ENCODE measurements at places on chromosomes 1 and 21.
A peak's percentile ranks its signal among the peaks of the same experiment; 100 is the strongest.

GRCh38 chr1:112296908-112297307 lies 99.1 kb upstream of the CTTNBP2NL start:
- no peak for DNase-seq

GRCh38 chr1:38178216-38178615 lies 131.6 kb upstream of the POU3F1 start:
- DNase-seq, result no peak

GRCh38 chr1:5659606-5660005 lies 332.6 kb downstream of the NPHP4 start:
- no peak for DNase-seq

DNA sequence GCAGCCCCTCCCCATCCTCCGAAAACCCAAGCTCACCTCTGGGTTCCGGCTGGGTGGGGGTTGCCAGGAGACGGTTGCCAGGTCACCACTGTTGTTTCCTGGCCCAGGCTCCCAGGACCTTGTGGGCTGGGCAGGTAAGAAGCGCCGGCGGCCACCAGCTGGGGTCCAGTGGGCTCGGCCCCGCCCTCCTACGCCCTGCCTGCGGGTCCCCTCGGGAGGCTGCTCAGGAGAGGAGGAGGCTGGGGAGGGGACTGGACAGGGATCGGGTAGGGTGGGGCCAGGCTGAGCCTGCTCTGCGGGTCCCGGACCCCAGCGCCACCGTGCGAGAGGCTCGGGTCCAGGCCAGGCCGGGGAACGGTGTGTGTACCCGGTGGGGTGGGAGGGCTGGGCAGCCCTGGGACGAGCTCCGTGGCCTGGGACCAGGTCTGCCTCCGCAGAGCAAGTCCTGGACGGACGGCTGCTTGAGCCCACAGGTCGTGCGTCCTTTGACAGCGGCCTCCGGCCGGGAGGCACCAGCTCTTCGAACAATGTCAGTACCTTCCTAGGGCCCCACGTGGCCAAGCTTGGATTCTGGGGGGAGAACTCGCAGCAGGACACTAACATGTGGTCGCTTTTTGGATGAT lies at the start of gene TTLL10:
Gene TTLL10, plus strand, starts transcription at position 88 of the 623 bp plus-strand sequence. CDS start 5,336 bp downstream, outside the sequence.
- DNase-seq, result peak; percentile 47

GRCh38 chr1:202073206-202073605 lies 49.5 kb upstream of the GPR37L1 start:
- no peak for DNase-seq

GRCh38 chr1:92817986-92818764 lies 13.7 kb upstream of the RPL5 start:
- no peak for DNase-seq

GRCh38 chr1:45412899-45413298 lies 72.7 kb upstream of the MUTYH start:
- DNase-seq, result no peak

- no peak for DNase-seq
Measured at GRCh38 chr21:40049931-40050290, 182.7 kb downstream of the PCP4 start.

- DNase-seq, result no peak
Measured at GRCh38 chr1:14522077-14522925, 76.2 kb upstream of the KAZN start.

GRCh38 chr1:87399701-87400100 lies 71.0 kb downstream of the LMO4 start:
- DNase-seq, result no peak

DNA sequence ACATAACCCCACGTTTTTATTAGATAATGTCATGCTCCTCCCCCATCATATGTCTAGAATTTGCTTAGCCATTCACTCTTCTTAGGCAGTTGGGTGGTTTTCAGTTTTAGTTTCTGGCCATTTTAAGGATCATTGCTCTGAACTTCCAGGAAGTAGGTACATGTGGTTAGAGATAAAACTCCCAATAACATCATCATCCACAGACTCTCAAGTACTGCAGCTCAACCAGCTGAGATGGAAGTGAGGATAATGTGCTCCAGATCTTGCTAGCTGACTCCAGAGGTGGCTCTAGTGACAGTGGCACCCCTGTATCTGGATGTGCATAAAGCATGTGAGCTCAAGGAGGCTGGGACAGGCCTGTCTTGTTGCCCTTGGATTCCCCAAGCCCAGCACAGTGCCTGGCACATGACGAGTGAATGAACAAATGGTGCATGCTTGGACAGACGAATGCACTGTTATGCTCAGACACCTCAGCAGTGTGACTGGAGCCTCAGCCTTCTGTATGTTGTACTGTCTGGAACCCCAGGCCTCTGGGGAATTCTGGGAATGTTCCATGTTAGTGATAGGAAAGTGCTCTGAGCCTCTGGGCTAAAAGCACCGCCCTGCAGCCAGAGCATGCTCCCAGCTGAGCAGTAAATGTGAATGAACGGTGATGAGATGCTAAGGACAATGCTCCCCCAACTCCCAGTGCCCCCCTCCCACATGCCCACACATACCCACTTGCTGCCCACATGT lies 16.4 kb upstream of the KCNN3 start:
- DNase-seq, result no peak

GRCh38 chr1:66929146-66929688 lies 4.4 kb downstream of the MIER1 start:
- DNase-seq, result no peak

DNA sequence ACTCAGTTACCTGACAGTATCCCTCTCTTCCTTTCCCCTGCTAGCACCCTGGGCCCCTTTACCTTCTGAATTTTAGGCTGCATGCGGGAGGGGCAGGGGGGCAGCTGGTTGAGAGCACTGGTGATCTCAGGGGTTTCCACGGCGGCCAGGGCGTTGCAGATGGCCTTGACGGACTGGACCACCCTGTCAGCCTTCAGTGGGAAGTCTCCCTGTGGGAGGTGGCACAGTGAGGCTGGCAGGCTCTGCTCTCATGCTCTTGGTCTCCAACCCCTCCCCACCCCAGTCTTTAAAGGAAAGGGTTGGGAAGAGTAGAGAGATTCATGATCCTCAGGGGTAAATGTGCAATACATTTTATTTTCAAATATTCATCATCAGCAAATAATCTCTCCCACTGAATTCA lies 36.9 kb downstream of the PIK3C2B start:
- no peak for DNase-seq

GRCh38 chr1:147641695-147642592 lies 28.4 kb downstream of the ACP6 start:
- no peak for DNase-seq

DNA sequence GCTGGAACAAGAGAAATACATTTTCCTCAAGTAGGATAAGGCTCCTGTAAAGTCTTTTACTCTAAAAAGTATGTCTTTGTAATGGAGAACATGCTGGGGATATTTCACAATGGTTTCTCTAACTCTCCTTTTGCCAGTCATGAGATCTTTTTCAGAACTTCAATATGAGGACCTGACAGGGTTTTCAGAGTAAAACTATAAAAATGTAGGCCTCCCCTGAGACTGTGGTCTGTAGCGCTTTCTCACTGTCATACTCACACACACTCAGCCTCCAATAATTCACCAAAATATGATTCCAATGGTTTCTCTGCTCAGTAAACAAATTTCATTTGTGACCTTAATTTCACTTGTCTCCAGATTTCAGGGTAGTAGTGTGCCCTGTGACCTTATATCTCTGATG lies 440.1 kb upstream of the PTBP2 start:
- no peak for DNase-seq

GRCh38 chr1:231629132-231629531 lies 2.5 kb downstream of the DISC1 start:
- DNase-seq, result no peak

DNA sequence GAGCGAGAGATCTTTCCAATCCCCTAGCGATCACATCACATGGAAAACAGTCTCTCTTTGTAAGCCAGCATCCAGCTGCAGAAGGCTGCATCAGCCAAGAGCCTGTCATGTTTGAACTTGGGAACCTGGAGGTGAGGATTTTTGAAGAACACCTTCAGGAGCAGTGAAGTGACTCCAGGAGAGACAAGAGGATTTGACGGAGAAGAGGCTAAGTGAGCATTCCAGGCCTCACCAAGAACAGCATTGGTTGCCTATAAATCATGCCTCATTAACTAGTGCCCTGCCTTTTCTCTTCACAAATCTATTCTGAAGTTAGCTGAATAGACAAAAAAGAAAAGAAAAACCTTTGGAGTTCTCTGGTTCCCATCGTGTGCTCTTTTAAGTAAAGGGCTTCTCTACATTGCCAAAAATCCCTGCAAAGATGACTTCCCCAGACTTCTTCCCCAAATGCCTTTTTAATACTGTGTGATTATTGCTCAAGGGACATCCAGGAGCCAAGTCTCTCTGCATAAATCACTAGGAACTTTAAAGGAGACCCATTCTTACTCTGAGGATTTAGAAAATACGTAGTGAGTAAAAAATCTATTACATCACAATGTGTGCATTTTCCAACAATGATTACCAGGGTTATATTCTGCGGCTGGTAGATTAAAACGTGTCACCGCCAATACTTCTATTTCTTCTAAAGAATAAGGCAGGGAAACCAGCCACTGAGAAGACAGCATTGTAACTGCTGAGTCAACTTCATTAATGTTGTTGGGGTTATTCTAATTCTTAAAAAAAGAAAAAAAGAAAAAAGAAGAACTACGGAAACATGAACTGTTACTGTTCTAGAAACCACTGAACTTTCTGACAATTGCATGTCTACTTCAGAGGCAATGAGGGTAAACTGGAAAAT lies 95.2 kb downstream of the KIF14 start:
- no peak for DNase-seq

DNA sequence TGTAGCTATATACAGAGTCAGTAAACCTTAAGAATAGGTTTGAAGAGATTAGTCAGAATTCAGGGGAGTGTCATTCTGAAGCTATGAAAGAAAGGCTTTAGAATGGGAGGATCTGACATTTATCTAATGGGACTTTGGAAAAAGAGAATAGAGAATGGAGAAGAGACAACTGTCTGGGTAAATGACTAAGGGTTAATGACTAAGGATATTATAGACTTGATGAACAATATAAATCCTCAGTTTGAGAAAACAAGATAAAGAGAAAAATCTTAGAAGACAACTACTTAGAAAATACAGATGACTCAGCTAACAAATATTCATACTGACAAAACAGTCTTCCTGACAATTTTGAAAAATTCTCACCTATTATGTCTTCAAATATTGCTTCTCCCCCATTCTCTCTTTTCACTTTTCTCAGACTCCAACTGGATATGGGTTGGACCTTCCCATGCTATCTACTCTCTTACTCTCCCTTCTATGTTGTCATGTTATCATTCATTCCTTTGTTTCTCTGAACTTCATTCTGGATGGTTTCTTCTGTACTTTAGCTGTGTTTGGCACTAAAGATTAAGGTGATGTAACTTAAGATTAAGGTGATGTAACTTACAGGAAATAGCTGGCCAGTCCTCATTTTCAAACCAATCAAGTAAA lies 20.4 kb downstream of the SLC16A1 start:
- DNase-seq, result no peak

- no peak for DNase-seq
Measured at GRCh38 chr1:186189156-186189555, 185.9 kb downstream of the TPR start.

- no peak for DNase-seq
Measured at GRCh38 chr1:8941906-8942305, 3.8 kb upstream of the CA6 start.

GRCh38 chr1:168100315-168101002 lies 36.3 kb downstream of the GPR161 start:
- DNase-seq, result no peak

- no peak for DNase-seq
Measured at GRCh38 chr1:232880354-232880753, 70.1 kb upstream of the NTPCR start.

GRCh38 chr1:231508497-231508896 lies 20.0 kb upstream of the TSNAX start:
- DNase-seq, result no peak

- DNase-seq, result no peak
Measured at GRCh38 chr21:33238565-33239255, 9.0 kb downstream of the IFNAR2 start.

GRCh38 chr1:42368096-42368795 lies 12.3 kb upstream of the RIMKLA start:
- DNase-seq, result no peak

DNA sequence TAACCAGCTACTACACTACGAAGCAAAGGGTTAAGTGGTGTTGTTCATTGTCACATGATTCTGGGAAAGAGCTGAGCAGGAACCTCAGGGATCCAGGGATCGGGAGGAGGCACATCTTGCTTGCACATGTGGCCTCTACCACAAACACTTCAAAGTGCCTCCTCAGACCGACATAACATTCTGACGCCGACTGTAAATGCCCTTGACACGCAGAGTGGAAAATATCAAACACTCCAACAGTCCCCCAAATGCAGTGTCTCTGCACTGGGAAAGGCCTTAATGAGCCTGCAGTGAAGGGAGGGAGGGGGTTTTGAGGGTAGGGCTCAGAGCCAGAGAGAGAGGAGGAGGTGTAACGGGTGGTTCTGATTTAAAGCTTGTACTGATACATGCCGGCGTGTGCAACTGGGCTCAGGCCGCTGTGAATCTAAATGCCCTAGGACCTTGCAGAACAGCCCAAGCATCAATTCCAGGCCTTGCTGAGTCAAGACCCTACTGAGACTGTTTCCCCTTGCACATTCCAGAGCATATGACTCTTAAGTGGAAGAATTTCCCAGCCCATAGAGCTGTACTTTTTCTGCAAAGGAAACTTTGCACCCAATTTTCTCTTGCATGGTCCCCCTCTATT lies 163.7 kb downstream of the NTMT2 start:
- no peak for DNase-seq

GRCh38 chr1:31189696-31190674 lies 49.7 kb downstream of the NKAIN1 start:
- DNase-seq, result no peak

GRCh38 chr21:27480841-27481261 lies 514.0 kb upstream of the ADAMTS5 start:
- DNase-seq, result no peak

DNA sequence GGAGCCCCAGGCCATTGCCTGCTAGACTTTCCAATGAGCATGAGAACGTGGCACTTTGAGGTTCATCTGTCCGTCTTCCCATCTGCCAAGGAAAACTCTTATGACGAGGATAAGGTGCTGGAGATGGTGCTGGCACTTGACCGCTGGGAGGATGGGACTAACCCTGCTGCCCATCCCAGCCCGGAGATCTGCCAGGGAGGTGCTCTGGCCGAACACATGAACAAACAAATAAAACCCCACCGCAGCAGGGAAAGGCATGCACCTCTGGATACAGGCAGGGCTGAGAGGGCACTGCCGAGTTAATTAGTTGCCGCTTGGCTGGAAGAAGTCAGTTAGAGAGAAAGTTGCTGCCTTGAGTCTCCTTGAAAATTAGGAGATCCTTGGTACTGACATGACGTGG lies 308.4 kb downstream of the AJAP1 start:
- DNase-seq, result no peak

GRCh38 chr1:237756304-237756967 lies 134.3 kb downstream of the ZP4 start:
- no peak for DNase-seq

DNA sequence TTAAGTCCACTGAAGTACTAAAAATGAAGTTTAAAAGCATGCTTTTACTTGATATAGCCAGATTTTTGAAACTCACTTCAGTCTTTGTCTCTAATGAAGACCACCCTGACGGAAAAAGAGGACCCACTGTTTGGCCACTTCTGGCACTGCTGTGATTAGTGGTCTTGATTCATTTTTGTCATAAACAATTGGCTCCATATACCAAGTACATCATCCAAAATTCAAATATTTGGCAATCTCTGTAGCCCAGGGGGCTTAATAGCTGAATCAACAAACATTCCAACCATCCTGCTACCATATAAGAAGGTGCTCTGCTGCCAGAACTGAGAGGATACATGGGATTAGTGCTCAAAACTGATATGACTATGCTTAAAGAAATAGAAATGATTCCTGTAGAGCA lies 156.0 kb downstream of the COL24A1 start:
- no peak for DNase-seq

- no peak for DNase-seq
Measured at GRCh38 chr1:188432427-188432826, 1603.7 kb downstream of the PLA2G4A start.

- no peak for DNase-seq
Measured at GRCh38 chr1:172680244-172680643, 21.3 kb downstream of the FASLG start.
